ENCODE measurements at places on chromosomes 7 and 10. TPM values are rescaled to one million over a fixed set of nuclear protein-coding genes. Genes with fewer than 3 reads are reported as not detected.

DNA sequence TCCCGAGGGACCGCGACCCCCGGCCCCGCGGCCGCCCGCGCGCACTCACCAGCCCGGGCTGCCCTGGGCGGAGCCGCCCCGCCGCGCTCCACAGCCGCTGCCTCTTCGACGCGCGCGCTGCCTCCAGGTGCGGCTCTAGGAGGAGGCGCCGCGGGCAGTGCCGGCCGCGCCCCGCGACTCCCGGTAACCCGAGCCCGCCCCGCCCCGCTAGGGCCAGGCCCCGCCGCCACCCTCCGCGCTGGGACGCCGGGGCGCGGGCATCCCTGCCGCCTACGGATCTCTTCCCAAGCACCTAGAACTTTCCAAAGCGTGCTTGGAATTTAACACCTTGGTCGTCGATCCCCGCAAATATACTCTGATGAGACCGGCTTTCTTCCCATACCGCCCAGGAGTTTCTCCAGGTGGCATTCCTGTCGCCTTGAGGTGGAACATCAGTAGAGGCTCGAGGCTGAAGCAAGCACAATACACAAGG, at the start of gene SLC26A5:
TSS of gene SLC26A5 (minus strand) at position 159 of the 472 bp plus-strand sequence. CDS start 24,693 bp downstream, outside the sequence.
- no peak for DNase-seq

DNA sequence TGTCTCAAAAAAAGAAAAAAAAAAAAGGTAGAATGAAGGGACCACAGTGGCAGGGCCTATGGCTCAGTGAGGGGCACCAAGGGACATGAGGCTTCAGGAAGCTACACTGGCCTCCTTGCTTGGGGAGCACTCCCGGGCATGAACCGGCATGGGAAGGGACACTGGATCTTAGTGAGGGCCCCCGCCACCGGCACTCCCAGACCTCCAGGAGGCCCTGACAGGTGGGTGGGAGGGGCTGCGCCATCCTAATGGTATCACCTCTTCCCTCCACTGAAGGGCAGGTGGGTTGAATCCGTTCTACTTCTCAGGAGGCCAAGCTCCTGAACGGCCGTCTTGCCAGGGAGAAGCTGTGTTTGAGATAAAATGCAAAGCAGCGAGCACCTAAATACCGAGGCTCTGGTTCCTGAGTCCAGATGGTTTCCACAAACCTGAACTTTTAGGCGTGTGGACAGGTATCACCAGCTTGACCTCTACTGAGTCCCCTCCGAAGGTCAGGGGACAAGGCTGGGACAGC, 69.8 kb downstream of the C10orf143 start:
- DNase-seq, result no peak

- DNase-seq, result no peak
These were observed 759 bp downstream of the NUDT1 start for GRCh38 chr7:2242541-2243429.

PRSS2 gene
- total RNA-seq, result 94.5 TPM

GRCh38 chr7:47314248-47314647, 267.7 kb downstream of the TNS3 start:
- no peak for DNase-seq

GRCh38 chr7:7639847-7640220, 718 bp upstream of the UMAD1 start:
- no peak for DNase-seq

DNA sequence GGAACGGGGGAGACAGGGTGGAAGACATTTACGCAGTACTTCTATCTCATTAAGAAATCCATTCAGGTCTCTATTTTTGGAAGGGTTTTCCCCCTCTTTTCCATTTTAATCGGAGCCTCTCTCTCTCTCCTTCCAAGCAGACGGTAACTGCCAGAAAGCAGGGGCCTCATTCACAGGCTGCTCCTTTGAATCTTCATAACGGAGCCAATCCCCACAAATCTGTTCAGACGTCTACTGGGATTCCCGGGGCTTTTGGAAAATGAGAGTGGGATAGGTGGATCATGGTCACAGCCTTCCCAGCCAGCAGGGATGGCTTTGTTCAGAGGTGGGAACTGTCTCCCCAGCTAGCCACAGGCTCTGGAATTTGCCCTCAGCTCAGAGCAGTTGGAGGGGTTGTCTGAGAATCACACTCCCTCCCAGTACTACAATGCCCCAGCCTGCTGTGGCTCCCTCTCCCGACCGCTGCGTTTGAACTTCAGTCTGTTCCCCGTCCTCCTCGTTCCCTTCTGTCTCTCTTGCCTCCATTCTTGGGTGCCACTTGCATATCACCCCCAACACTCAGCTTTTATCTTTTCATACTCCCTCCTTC, 413.6 kb downstream of the PLXNA4 start:
- no peak for DNase-seq

DNA sequence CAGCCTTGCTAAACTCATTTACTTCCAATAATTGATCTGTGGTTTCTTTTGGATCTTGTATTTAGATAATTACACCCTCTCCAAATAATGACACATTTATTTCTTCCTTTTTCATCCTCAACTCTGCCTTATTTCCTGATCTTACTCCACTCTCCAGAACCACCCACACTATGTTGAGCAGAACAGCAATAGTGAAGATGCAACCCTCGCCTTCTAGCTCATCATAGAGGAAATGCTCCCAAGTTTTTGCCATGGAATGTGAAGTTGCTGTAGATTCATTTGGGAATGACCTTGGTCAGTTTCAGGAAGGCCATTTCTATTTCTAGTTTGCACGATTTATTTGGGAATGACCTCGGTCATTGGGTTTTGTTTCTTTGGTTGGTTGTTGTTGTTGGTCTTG, 314.0 kb downstream of the PAXIP1 start:
- DNase-seq, result no peak

OR6B1 gene
- total RNA-seq, result not detected

MEIG1 gene
- not detected for total RNA-seq

DNA sequence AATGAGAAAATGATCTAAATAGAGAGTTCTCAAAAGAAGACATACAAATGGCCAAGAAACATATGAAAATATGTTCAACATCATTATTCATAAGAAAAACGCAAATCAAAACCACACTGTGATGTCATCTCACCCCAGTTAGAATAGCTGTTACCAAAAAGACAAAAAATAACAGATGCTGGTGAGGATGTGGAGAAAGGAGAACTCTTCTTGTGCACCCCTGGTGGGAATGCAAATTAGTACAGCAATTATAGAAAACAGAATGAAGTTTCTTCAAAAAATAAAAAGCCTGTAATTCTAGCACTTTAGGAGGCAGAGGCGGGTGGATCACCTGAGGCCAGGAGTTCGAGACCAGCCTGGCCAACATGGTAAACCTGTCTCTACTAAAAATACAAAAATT, 199.3 kb downstream of the PARD3 start:
- no peak for DNase-seq

GRCh38 chr10:71731791-71732190, 12.2 kb upstream of the C10orf105 start:
- DNase-seq, result no peak

CPA2 gene
- total RNA-seq, result 3.3 TPM

DNA sequence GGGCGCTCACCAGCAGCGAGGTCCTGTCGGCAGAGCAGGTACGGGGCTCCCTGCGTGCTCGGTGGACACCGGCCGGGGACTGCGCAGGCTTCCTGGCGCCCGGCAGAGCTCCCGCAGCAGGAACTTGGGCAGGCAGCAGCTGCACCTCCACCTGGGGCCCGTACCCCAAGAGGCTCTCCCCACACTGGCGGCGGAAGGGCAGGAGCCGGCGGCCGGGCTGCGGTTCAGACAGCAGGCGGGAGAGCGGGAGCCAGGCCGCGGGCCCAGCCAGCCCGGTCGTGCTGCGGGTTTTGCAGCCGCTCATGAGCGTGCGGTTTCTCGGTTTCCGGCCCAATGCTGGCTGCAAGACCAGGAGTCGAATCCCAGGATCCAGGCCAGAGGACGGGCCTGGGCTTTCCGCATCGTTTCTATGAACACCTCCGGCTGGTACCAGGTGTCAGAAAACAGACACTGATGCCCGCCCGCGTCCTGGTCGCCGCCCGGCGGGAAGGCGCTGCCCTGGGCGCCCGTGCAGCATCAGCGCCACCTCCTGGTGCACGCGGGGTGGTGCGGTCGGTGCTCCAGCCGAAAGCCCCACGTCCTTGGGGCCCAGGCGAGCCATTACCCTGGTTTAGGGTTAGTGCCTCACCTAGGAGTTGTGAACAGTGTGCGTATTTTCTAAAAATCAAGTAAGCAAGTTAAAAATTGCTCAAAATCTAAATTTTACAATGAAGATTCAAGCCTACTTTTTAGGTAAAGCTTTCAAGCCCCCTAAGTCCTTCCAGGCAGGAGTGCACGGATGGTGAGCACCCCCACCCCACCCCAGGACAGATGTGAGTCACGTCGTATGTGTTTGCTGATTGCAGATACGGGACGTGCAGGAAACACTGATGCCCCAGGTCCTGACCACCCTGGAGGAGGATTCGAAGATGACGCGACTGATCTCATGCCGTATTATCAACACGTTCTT, 47.4 kb upstream of the PRKAR1B start:
- peak; percentile 36 for DNase-seq

- no peak for DNase-seq
These were observed 291.4 kb downstream of the USP6NL start for GRCh38 chr10:11319990-11320602.

DNA sequence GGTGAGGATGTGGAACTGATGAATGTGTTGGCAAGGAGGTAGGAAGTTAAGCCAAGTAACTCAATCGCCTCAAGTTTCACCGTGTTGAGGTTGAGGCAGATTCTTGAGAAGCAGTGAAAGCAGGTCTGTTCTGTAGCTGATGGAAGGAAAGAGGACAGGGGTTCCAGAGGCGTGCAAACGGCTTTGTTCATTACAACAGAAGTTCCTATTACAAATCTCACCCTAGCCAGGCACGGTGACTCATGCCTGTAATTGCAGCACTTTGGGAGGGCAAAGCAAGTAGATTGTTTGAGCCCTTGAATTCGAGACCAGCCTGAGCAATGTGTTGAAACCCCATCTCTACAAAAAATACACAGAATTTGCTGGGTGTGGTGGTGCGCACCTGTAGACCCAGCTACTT, 36.9 kb upstream of the PTF1A start:
- no peak for DNase-seq

GRCh38 chr10:121926671-121927317, 1.0 kb downstream of the ATE1 start:
- DNase-seq, result no peak

- no peak for DNase-seq
These were observed 112.8 kb upstream of the LANCL2 start for GRCh38 chr7:55252386-55252785.

- DNase-seq, result no peak
These were observed 9.6 kb upstream of the CYREN start for GRCh38 chr7:135180122-135180521.

GRCh38 chr7:83271212-83272099, 108.8 kb upstream of the PCLO start:
- DNase-seq, result no peak

FANK1 gene
- 5.3 TPM for total RNA-seq

DNA sequence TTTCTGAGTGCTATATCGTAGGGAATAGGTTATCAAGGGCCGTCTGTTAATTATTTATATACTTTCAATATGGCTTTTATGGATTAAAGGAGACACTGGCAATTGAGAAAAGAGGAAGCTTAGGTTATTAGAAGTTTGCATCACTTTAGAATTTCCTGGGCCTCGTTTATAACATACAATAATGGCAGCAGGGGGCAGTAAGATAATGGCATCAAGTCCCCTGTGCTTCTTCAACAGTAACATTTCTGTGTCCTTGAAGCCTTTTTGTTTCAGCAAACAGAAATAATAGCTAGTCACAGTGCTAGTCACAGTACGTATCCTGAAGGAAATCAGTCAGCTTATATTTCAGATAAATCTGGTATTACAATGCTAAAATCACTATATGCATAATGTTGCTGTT, 41.9 kb downstream of the SPAM1 start:
- no peak for DNase-seq

DNA sequence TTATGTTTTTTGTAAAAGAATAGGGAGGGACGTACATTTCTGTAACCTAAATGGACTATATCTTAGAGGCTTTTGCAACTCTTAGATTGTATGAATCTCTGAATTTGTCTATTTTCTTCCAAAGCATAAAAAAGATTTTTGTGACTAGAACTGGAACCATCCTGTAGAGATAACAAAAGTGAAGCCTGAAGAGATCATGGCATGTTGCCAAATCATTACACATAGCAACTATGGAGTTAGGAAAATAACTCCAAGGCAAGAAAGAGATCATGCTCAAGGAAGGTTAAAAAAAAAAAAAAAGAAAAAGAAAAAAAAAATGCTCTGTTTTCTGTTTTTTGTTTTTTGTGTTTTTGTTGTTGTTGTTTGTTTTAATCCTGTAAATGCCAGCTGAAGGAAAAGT, 567.7 kb upstream of the ZWINT start:
- DNase-seq, result no peak

DNA sequence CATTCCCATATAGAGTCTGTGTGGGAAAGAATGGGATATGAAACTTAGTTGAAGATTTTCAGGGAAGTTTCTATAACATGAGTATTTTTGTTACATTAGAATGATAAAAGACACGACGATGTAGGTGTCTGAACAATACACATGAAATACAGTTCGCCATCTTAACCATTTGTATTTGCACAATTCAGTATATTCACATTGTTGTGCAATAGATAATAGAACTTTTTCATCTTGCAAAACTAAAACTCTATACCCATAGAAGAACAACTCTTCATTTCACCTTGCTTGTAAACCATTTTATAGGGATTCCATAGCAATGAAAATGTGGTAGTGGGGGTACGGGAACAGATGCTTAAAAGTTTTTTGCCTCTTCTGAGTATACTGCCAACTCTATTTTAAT, 32.8 kb downstream of the SLC39A12 start:
- DNase-seq, result no peak

- no peak for DNase-seq
These were observed 154.7 kb downstream of the ANK3 start for GRCh38 chr10:60235001-60235400.

PDGFA gene
- 51.2 TPM for total RNA-seq

IFIT1B gene
- not detected for total RNA-seq

GRCh38 chr7:55595511-55595910, 23.2 kb upstream of the VOPP1 start:
- DNase-seq, result no peak

SEC31B gene
- 13.5 TPM for total RNA-seq

INA gene
- 0.40 TPM for total RNA-seq

CRYGN gene
- total RNA-seq, result 0.43 TPM

DNA sequence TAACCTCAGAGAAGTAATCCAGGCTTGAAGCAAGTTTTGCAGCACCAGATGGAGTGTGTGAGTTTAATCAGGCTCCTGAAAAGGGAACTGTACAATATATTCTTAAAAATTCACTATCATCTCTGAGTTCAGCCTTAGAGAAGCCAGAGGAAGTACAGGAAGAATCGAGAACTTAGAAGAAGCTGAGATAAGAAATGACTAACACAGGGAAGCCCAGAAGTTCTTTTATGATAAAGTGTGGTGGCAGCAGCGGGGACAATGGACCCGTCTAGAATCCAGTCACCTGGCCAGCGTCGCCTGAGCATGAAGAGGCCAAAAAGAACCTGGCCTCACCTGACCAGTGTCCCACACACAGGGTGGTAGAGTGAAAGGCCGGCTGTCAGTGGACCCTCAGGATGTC, 161.0 kb downstream of the USP6NL start:
- DNase-seq, result no peak

DNA sequence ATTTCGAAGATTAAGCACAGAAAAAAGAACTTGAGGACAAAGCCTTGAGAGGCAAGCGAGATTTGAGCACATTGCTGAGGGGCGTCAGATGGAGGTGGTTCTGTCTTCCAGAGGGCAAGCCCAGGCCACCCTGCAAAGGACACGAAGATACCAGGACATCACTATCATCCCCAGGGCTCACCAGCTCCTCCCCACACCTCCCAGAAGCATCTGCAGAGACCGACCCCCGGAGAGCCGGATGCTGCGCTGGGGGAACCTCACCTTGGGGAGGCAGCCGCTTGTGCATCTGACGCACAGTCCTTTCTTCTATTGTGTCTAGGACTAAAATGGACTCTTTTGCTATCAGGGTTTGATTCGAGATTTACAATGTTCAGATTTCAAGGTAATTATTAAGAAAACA, 259.7 kb downstream of the DNAJB6 start:
- DNase-seq, result no peak
